ENCODE measurements at places on chromosomes 5 and 9.

GRCh38 chr5:152511120-152511519 lies 106.0 kb upstream of the NMUR2 start:
- DNase-seq = no peak

GRCh38 chr9:109681301-109681700 lies 98.7 kb upstream of the PALM2AKAP2 start:
- DNase-seq = no peak

- no peak for DNase-seq
Observed at GRCh38 chr9:18890372-18890771, 142.6 kb downstream of the SAXO1 start.

DNA sequence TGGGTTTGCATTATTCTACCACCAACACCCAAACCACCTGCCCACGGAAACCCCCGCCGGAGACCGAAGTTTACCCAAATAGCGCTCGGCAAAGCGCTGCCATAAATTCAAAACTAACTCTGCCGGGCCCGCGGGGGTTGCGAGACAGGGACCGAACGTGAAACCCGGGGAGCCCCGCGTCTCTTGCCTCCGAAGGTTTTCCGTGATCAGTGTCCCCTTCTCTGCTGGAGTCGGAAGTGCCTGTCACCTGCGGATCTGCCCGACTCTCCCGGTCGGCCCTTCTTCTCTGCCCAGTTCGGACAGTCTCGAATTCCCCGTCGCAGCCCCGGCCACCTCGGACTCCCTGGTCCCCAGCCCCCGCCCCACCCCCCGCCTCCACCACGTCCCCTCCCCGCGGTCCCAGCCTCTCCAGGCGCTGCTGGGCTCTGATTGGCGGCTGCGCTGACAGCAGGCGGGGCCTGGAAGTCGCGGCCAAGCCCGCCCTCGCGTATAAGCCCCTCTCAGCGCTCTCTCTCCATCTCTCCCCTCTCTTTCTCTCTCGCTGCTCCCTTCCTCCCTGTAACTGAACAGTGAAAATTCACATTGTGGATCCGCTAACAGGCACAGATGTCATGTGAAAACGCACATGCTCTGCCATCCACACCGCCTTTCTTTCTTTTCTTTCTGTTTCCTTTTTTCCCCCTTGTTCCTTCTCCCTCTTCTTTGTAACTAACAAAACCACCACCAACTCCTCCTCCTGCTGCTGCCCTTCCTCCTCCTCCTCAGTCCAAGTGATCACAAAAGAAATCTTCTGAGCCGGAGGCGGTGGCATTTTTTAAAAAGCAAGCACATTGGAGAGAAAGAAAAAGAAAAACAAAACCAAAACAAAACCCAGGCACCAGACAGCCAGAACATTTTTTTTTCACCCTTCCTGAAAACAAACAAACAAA lies at the start of gene RORB:
Gene RORB (plus strand): TSS at position 517 of the 929 bp plus-strand sequence. CDS start 642 bp downstream, outside the sequence.
- peak; percentile 88 for DNase-seq

DNA sequence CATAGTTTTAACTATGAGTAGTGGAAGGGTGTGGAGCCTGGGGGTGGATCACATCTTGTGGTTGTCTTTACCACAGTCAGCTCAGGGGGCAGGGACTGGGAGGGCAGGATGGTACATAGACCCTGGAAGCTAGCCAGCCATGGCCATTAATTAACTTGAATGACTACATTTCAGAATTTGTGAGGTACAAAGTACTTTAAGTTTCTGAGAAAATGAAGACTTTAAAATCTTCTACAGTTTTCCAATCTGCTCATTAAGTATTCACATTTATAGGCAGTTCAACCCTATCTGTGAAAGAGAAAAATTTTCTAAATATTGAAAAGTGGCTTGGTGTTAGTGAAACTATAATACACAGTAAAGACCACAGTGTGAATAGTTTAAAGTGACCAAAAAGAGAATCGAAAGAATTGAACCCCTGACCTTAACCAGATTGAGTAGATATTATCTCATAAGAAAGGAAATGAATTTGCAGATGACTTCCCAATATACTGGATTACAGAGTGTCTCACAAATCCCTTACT lies 234.2 kb upstream of the MEF2C start:
- DNase-seq = no peak

GRCh38 chr9:23551311-23551721 lies 274.7 kb downstream of the ELAVL2 start:
- no peak for DNase-seq

DNA sequence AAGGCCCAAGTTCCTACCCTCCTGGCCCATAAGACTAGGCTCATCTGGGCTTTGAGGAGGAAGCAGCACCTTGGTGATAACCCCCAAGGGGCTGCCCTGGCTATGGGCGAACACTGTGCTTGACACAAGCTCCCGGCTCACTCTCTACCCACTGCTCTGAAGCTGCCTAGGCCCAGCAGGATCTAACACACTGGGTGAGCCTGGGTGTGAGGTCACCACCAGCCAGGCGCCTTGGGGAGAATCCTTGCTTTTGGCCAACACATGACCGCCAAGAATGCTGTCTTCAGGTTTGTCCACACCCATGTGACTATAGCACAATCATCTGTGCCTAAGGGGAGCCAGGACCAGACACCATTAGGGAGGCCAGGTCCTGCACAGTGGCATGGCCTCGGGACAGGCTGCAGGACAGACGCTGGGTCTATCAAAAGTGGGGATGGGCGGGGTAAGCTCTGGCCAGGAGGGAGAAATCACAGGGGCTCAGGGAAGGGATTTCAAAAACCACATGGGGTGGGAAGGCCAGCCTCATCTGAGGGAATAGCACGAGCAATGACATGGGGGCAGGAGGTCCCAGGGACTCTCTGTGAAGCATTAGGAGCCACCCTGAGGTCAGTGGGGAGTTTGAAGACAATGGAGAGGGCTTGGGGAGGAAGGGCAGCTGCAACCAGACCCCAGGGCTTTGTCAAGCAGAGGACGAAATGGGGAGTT lies 29.6 kb downstream of the BICD2 start:
- no peak for DNase-seq

- no peak for DNase-seq
Observed at GRCh38 chr5:32058101-32058500, 116.0 kb downstream of the GOLPH3 start.

DNA sequence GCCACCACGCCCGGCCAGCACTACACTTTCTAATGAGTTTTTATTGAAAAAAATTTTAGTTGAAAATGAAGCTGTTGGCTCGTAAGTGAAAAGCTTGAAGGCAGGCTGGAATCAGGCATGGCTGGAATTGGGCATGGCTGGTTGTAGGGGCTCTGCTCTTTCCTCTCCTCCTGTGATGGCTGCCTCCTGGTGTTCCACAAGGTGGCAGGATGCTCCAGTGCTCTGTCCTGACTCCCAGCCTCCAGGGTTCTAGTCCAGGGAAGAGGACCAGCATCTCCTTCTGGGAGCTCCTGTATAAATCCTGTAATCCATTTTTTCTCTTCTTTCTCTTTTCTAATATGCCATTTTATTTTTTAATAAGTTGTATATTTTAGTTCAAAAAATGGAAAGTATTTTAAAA lies 57.2 kb upstream of the DHFR start:
- peak; percentile 2 for DNase-seq

- no peak for DNase-seq
Observed at GRCh38 chr9:126853667-126854066, 6.8 kb upstream of the ZBTB34 start.

DNA sequence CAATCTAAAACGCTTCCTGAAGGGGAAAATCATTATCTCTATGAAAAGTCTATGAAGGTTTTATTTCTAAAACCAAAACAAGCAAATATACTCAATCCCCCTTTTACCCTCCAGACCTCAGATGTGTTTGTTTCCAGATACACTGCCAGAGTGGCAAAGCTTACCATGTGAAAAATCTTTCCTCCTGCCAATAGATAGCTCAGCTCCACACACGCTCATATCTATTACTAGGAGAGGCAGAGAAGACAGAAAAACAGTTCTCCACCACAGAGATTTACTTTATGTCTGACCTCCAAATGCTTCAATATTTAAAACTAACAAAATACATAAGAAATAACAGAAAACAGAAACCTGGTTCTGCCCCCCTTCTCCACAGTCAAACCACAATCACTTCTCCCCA lies 7.0 kb downstream of the IRX2 start:
- no peak for DNase-seq

DNA sequence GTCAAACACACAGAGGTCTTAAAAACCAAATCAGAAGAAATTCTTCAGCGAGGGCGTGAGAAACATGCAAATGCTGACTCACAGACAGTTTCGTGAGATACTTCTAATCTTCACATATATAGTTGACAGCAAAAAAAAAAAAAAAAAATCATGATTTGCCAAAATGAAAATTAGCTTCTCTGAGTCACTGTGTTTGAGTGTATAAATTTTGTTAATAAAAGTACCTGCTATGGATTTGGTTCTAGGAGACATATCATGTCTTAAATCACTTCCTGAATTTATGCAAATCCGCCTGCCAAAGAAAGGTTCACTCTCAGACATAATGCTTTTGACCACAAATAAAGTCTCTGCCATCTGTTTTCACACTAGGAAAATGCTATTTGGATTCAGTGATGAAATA lies 114.3 kb downstream of the SLC1A3 start:
- DNase-seq = no peak

DNA sequence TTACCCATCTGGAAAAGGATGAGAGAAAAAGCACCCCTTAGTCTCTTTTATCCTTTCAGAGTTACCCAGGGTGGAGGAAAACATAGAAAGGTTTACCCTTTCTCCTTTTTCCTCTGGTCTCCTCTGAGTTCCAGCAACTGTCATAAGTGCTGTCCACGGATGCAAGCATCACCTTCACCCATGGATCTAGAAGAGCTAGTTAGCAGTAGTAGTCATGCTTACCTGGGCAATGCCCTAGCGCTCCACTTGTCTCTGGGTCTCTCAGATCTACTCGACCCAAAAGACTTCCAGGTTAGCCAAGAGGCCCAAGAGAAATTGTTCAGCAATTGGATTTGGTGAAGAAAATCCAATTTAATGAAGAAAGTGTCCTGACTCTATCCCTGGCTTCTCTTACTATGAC lies 656.2 kb upstream of the PTPRD start:
- DNase-seq = no peak

GRCh38 chr5:139232147-139232724 lies 34.1 kb upstream of the SIL1 start:
- DNase-seq = no peak

DNA sequence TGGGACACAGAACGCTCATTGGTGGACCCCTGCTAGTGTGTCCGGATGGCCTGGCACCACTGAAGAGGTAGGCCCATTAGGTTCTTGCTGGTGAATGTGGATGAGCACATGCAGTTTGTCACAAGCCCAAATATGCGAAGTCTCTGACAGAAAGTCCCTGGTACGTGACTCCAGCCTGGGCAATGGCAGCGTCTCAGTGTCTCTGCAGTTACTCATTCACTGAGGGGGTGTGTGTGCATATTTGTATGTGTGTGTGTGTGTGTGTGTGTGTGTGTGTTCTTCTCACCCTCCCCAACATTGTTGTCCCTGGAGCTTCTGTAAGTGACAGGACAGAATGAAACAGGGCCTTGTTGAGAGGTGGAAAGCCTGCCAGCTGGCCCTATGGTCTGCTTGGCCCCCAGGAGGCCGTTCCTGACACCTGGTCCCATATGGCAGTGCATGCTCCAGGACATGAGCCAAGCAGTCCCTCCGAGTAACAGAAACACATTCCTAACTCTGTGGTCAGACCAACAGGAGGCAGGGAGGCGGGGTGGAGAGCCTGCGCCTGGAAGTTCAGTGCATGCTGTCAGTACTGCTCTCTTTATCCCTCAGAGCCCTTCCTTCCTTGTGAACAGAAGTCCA lies 169.9 kb downstream of the SLC28A3 start:
- DNase-seq = no peak

DNA sequence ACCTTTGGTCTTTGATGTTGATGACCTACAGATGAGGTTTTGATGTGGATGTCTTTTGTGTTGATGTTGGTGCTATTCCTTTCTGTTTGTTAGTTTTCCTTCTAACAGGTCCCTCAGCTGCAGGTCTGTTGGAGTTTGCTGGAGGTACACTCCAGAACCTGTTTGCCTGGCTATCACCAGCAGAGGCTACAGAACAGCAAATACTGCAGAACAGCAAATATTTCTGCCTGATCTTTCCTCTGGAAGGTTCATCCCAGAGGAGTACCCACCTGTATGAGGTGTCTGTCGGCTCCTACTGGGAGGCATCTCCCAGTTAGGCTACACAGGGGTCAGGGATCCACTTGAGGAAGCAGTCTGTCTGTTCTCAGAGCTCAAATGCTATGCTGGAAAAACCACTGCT lies 694.5 kb upstream of the CDH6 start:
- no peak for DNase-seq

DNA sequence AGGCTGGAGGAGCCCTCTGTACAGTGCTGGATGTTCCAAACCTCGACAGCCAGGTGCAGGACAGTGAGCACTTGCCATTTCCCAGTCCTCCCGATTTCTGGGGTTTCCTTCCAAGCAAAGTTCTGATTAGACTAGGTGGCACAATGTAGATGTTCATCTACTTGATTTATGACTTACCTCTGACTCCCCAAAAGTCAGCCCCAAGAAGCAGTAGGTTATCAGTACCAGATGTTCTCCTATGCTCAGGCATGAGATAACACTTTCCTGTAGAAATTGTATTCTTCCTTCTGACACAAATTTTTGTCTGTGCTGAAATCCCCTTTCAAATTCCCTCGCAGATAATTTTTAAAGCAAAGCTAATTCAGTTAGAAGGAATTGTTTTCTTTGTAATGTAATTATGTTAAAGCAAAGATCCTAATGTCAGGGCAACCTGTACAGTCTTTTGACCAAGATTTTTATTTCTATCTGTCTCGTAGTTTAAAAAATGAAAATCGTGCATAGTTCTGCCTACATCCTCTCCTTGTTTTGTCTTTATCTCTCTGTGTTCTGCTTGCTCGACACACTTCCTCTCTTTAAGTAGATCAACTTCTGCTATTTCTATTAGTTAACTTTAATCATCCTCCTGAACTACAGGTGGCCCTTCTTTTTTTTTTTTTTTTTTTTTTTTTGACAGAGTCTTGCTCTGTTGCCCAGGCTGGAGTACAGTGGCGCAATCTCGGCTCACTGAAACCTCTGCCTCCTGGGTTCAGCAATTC lies 102.4 kb upstream of the PJA2 start:
- no peak for DNase-seq

GRCh38 chr9:82273121-82273520 lies 284.5 kb downstream of the SPATA31D1 start:
- no peak for DNase-seq

DNA sequence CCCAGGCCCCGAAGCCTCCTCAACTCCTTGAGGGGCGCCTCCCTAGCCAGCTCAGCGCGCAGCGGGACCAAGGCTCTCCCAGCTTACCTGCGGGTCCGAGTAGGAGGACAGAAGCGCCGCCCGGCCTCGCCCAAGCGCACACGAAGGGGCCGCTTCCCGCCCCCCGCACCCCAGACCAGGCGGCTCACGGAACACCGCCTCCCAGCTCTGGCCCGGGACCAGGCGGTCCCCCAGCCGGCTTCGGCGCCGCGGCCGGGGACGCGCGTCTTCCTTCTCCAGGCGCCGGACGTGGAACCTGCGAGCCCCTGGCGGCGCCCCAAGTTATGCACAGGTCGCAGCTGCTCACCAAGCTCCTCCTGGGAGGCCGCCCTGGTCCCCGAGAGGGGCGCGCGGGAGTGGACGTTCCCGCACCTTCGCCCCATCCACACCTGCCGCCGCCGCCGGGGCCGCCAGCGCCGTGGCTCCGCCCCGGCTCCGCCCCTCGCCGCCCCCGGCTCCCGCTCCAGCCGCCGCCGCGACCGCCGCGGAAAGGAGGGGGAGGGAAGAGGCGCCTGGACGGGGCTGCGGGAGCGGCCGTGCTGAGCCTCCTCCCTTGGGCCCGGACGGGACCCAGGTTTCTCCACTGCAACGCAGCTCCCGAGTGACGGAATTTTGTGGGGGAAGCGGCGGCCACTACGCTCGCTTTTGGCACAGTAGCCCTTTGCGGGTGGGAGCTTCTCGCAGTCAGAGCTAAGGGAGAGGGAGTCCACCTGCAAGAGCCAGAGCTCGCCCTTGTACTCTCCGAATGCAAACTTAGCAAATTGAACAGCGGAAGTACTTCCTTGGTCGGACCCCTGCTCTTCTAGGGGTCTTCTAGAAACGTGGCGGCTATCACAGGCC lies 77.5 kb upstream of the IFNE start:
- DNase-seq = no peak

All from hippocampal formation (tissue), 2 donors.